T-helper 2 cell (primary cell): ENCODE measurements at places on chromosomes 6 and 20.

DNA sequence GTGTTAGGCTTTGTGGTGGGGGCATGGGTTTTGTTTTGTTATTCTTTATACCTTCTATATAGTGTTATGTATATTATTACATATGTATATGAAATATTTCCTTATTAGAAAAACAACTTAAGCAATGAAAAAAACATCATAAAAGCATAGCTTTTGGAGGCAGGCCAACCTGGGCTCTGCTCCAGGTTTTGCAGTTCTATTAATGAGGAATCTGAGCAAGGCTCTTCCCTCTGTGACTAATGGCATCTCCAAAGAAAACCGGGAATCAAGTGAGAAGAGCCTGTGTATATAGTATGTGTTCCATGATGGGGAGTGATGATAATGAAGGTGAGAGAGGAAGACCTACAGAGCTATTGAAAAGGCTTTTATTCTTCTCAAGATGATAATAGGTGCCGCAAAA is 291.1 kb downstream of the CLIC5 start:
- no peak for DNase-seq

DNA sequence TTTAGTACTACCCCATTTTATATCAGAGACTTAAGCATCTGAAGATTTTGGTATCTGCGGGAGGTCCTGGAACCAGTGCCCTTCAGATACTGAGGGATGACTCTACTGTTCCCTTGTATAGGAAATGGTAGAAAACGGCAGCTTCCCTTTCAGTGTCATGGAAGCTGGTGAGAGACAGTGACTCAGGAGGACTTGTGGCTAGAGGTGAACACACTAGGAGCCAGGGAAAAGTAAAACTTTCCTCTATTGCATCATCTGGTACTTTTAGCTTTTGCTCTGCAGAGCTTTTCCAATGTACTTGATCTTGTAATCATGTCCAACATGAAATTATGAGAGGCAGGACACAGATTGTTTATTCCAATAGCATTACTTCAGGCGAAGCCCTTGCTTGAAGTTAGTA is 45.0 kb downstream of the RNF144B start:
- no peak for DNase-seq

DNA sequence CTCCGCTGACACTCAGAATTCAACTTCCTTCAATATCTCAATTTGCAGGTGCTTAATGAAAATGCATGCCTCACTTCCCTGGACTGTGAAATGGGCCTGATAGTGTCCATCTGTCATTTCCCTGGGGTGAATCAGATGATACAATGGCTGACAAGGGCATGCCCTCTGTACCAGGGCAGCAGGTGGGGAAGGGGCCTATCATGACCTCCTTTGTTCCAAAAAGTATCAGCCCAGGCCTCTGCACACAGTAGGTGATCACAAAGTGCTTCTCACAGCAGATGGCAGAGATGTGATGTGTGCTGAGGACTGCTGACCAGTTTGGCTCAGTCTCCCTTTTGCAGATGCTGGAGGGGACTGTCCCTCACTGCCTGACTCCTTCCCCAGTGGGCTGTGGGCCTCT is 44.3 kb downstream of the DLGAP4 start:
- no peak for DNase-seq

DNA sequence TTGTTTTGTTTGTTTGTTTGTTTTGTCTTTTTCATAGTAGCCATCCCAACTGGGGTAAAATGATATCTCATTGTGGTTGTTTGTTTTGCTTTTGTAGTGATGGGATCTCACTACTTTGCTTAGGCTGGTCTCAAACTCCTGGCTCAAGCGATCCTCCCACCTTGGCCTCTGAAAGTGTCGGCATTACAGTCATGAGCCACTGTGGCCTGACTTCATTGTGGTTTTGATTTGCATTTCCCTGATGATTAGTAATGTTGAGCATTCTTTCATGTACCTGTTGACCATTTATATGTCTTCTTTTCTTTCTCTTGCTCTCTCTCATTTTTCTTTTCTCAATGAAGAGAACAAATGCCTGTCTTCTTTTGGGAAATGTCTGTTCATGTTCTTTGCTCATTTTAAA is 30.8 kb upstream of the HLA-DOA start:
- DNase-seq: no peak

DNA sequence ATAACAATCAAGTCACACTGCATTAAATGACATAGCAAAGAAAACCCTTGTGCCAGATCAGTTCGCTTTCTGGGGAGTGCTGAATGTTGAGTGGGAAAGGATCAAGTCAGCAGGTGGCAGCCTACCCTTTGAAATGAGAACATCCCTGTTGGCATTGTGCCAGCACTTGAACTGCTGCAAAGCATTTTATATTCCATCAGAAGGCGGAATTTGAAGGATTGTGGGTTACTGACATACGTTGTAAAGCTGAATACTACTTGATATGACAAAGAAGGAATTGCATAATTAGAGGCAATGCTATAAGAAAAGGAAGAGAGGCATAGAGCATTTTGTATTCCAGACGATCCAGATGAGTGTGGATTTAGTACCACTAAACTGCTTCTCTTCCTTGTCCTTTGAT is 26.5 kb downstream of the BCKDHB start:
- DNase-seq: peak; percentile 25

DNA sequence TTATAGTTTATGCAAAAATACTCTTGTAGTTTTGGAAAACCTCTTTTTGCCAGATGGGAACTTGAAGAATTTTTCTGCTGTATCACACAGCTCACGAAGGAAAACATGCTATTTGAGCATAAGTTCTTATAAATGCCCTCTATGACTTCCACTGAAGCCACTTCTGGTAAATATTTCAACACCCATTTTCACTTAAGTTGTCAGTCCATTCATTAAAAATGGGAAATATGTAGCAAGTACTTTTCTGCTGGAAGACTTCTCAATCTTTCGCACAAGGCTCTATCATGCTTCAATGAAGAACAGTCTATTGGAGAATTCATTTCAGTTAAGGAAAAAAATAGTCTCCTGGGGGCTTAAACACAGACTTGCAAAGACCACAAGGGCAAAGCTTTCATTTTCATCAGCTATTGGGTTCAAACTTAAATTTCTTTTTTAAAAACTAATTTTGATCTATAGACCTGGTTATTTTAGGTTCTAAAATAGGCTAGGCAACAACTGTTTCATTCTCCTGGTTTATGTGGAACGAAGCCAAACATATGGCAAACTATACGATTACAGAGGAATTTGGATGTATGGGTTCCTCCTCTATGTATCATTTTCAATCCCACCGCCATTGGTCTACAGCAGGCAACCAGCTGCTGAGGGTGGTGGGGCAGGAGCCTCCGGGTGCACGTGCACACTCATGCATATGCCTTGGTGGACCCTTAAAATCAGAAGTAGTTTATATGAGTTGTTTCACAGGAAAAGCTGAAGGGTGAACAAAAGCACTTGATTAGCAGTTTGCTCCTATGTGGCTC is 38.7 kb downstream of the LAMA4 start:
- DNase-seq: no peak

DNA sequence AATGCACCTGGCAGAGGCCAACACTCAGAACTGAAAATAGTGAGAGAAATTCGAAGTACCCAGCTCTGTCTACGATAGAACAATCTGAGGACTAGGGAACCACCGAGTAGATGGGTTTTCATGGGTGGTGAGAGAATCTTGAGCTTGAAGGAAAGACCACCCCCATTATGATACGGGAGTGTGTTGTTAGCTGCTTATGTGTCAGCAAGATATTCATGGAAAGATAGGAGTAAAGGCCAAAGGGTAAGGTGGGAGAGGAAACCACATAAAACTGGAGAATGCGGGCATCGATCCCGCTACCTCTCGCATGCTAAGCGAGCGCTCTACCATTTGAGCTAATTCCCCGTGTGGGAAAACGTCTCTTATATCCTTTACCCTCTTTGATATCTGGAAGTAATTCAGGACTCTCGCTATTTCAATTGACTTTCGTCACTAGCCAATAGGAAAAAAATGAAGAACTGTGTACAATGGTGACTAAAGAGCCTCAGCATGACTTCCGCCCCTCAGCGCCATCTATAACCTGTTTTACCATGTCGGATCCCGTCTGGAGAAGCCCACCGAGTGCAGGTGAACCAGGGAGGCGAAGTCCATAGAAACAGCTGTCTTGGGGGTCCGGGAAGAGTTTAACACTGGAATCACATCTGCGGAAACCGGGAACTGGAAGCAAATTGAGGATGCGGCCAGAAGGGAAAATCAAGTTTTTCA is 25.0 kb upstream of the ABT1 start:
- no peak for DNase-seq

- no peak for DNase-seq
These were observed 366.9 kb upstream of the BTBD3 start for GRCh38 chr20:11550657-11551338.

DNA sequence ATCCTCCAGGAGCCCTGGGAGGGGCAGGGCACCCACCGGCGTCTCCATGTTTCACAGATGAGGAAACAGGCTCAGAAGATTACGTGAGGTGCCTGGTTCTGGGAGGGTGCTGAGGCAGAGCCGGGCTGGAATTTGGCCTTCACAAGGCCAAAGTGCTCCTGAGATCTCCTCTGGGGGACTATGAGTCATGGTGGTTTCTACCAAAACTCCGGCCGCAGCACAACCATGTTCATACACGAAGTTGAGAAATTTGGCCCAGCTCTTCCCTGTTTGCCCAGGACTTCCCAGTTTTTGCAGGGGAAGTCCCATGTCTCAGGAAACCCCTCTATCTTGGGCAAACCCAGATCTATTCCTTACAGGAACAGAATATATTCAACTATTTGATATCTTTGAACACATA is 172.9 kb upstream of the CDYL start:
- no peak for DNase-seq

GRCh38 chr6:138245751-138246150 is 27.5 kb upstream of the PBOV1 start:
- no peak for DNase-seq

DNA sequence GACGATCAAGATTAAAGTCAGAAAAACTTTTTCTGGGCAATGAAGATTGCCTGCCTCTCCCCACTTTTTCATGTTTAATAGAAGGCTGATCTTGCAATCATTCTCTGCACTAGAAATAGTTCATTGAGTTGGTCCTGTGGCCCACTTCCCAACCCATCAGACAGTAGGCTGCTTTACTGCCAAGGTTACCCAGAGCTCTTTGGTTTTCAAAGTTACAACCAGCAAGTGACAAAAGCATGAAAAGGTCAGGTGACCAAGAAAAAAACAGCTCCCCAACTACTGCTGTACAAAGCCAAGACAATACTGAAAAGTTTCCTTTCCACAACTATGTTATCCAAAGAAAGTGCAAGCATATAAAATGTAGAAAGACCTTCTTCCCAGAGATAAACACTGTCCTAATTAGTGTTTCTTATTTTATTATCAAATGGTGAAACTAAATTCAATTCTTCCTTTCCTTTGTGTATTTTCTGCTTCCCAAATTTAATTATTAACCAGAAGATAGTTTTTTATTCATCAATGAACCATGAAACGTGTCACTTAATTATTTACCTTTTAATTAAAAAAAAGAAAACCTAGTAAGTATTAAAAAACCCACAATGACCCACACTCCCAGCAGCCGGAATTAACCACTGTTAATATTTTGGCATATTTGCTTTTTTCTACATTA is 16.6 kb downstream of the DNAAF9 start:
- DNase-seq: no peak

DNA sequence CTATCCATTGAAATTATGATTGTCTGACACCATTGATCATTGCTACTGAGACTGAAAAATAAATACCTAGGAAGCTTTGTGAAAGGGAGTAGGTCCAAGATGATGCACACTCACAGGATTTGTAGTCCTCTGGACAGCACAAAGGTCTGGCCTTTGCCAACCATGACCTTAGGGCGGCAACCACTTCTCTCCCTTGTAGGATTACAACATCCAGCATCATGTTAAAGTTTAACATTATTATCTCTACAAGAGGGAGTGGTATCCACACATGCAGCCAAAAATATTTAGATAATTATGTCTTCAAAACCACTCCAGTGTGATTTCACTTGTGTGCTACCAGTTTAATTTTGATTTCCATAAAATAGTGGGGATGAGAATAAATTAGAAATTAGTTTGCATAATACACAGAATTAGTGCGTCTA is 51.1 kb upstream of the NHSL1 start:
- no peak for DNase-seq

DNA sequence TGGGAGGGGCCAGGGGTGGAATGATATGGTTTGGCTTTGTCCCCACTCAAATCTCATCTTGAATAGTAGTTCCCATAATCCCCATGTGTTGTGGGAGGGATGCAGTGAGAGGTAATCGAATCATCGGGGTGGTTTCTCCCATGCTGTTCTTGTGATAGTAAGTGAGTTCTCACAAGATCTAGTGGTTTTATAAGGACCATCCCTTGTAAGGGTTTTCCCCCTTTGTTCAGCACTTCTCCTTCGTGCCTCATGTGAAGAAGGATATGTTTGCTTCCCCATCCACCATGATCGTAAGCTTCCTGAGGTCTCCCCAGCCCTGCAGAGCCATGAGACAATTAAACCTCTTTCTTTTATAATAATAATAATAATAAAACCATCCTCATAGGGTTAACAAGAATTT is 88.8 kb upstream of the PRND start:
- no peak for DNase-seq

DNA sequence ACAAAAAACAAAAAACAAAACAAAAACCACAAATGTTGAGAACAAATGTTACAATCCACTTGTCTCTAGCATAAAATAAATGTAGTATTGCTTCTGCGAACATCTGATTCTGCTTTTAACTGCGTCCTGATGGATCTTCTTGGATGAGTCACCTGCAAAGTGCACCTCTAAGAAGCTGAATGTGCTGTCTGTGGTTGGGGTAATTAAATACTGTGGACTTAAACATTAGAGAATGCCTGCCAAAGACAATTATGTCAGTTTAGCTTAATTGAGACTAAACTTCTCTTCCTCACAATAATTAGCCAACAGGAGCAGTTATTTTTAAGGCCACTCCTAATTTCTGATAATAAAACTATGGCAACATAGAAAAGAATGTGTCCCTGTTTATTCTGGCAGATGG is 253.4 kb downstream of the PHACTR1 start:
- DNase-seq: no peak

DNA sequence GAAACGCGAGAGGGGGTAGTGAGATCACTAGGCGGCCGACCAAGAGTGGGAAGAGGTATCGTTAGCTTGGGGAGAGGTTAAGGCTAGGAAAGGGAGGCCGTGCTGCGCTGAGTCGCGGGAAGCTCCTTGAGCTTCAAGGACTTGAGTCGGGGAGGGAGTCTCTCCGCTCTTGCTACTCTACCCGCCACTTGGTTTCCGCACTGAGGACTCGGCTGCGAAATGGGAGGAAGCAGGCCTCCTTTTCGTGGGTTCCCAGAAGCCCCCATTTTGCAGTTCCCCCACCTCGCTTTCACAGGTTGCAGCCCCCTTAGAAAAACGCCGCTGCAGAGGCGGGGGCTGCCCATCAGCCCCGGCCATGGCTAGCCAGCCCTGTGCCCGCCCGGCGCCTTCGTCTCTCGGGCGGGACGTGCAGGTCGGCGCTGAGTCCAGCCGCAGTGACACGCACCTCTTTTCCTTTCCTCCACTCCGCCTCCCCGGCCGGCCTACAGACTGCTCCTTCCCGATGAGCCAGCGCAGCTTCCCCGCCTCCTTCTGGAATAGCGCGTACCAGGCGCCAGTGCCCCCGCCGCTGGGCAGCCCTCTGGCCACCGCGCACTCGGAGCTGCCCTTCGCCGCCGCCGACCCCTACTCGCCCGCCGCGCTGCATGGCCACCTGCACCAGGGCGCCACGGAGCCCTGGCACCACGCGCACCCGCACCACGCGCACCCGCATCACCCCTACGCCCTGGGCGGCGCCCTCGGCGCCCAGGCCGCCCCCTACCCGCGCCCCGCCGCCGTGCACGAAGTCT is 4.9 kb downstream of the VGLL2 start:
- DNase-seq: no peak
